ENCODE measurements at places on chromosomes 16 and 17. TPM values are rescaled to one million over a fixed set of nuclear protein-coding genes. Genes with fewer than 3 reads are reported as not detected.

- peak; percentile 23 for DNase-seq
Observed at GRCh38 chr17:15194859-15195277, 70.3 kb downstream of the PMP22 start.

The NPIPB8 gene
- 0.55 TPM for polyA plus RNA-seq

DNA sequence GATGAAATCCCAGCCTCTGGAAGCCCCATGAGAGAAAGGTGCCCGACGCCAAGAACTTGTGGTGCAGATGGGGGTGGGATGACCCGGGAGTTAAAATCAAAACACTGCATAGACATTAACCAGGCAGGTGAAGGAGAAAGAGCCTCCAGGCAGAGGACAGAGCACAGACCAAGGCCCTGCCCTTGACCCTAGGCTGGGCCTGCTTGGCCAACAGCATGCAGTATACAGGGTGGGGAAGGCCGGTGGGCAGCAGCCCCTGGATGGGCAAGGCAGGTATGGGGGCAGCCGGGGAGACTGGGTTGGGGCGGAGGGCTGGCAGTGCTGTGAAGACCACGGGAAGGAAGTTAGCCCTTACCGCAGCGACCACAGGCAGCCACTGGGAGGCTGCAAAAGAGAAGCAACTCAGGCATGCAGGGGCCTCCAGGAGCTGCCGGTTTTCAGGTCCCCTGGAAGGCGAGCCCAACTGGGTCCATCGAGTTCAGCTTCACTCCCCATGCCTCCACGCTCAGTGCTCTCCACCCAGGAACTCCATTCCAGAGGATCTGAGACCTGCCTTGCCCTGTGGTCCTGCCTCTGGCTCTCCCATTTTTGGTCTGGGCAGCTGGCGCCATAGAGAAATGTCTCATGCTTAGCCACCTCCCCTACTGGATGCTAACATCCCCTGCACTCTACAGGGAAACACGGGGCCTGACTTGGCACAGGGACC is 81.2 kb downstream of the C16orf95 start:
- no peak for DNase-seq

The TMEM97 gene
- 19.6 TPM for polyA plus RNA-seq

DNA sequence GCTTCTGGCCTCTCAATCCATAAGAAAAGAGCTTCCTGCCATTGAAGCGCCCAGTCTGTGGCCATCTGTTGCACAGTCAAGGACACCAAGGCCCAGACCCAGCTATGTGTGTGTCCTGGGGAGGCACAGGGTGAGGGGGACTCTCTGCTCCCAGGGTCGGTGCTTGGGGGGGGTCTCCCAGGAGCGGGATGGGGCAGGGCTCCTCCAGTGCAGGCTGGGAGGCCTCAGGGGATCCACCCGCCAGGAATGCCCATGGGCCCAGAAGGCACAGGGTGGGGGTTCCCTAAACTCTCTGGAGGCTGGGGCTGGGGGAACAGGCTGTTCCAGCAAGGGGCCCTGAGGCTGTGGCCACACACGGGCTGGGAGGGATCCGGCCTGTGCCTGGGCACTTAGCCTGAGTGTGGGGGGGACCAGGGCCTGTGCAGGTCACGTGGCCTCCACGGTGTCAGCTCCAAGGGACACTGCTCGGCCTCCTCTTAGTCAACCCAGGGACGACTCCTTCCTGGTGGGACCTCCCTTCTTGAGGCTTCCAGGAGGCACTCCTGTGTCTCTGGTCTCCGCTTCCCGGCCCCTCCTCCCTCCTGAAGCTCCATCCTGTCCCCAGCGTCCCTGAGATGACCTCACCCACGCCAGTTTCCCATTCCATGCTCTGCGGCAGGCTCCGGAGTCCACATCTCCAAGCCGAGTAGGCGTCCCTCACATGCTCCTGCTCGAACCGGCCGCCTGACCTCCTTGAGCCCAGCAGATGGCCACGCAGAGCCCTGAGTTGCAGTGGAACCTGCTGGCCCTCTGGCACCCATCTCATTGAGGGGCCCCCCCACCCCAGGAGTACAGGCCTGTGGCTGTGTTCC is 23.1 kb upstream of the BAHCC1 start:
- peak; percentile 84 for DNase-seq

- no peak for DNase-seq
Observed at GRCh38 chr17:80124351-80124981, 22.5 kb downstream of the EIF4A3 start.

The CSHL1 gene
- 0.55 TPM for polyA plus RNA-seq

The TP53TG3 gene
- polyA plus RNA-seq = 0.65 TPM

The KRTAP9-8 gene
- polyA plus RNA-seq = not detected

The TERB1 gene
- polyA plus RNA-seq = not detected

Data from muscle of leg (tissue), 16 donors.